Urinary bladder (tissue), 4 donors: ENCODE measurements at places on chromosomes 3 and 15.

GRCh38 chr3:179168918-179169317, 20.8 kb downstream of the PIK3CA start:
- no peak for DNase-seq

DNA sequence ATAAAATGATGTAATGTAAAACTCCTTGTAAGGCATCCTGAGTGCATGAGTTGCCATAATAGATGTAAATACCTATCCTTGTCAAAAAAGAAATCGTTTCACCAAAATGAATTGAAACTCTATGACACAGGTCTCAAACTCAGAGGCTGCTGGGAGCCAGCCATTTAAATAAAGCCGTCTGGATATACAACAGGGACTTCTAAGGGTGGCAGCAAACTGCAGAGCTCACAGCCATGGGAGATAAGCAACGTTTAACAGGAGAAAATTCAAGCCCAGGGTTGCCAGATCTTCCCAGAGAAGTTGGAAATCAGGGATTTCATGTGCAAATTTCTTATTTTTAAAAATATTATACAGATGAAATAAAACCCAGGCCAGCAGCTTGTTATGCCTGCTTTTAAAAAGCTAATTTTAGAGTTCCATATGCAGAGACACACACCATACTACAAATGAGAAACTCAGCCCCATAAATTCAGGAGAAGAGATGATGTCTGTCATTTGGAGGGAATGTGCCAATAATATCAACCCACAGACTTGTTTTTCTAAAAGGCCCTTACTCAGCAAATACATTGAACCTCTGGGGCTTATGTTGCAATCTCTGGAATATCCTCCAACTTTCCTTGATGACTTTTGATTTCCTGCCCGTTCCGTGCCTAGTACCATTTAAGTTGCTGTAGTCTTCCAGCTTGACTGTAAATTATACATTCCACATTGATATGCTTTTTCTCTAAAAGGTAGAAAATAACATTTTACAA, 75.6 kb downstream of the AQP9 start:
- DNase-seq = no peak

DNA sequence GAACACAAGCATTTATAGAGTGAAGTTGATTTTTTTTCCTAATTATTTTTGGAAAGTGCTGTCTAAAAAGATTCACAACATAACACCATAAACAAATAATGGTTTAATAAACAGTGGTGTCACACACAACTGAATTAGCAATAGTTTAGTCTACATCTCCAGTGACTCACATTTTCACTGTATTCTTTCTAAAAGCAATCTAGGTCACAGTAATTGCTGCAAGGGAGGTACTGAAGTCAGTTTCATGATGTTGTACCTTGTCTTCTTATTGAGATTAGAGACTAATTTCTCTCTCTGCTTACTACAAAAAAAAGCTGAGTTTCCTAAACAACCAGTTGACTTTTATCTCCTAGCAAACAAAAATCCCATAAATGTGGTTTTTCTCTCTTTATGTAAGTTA, 29.6 kb downstream of the PLSCR4 start:
- DNase-seq = no peak

GRCh38 chr15:85517086-85517485, 136.7 kb downstream of the AKAP13 start:
- DNase-seq = no peak

GRCh38 chr3:128950223-128950938, 43.5 kb downstream of the CFAP92 start:
- DNase-seq = no peak

GRCh38 chr15:50100486-50100885, 18.5 kb downstream of the ATP8B4 start:
- DNase-seq = no peak

DNA sequence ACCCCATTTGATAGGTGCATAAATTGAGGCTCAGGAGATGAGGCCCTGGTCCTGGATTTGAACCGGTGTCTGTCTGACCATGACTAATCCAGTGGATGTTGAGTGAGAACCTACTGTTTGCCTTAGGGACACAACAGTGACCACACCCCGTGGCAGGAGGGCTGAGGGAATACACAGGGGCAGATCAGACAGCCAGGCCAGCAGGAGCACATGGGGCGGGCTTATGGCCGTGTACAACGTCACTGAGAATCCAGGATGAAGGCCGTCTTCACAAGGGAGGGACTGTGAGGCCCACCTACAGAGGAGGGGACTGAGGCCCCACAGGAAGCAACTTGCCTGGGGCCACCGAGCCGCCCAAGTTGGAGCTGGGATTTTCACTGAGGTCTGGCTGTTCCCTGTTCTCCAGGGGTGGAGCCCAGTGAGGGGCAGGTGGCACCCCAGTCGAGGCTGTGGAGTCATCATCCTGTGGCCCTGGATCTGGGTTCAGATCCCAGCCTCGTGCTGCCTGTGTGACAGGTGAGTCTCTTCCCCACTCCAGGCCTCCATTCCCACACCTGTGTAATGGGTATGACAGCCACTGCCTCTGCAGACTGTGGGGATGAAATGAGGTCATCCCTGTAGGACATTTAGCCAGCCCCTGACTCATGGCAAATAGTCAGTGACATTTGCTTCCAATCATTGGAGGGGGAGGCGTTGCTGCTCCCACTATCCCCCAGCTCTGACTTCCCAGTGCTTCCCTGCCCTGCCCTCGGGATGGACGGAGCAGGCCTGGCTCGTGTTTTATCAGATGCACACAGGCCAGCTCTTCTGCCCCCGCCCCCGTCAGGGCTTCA, 6.3 kb upstream of the PLXND1 start:
- no peak for DNase-seq

DNA sequence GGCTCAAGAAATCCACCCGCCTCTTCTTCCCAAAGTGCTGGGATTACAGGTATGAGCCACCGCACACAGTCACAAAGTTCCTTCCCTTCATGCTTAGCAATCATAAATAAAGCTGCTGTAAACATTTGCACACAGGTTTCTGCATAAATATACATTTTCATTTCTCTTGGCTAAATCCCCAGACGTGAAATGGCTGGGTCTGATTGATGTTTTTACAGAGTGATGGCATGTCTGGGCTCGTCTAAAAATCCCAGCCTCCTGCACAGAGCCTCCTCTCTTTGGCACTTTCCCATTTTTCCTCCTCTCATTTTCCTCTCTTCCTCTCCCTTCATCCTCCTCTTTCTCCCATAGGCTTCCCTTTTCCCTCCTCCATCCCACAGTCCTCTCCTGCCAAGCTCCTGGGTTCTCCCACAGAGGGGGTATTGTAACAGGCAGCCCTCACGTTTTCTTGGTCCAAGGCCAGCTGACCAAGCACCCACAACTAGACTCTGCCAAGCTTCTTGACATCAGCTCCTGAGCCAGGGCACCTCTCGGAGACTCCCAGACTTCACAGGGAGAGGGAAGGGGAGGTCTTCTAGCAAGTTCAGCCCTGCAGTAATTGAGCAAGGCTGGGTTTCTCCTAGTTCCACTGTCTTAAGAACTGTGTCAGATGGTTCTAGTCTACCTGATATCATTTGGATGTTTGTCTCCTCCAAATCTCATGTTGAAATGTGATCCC, 10.5 kb upstream of the PLA2G4E start:
- DNase-seq = no peak

DNA sequence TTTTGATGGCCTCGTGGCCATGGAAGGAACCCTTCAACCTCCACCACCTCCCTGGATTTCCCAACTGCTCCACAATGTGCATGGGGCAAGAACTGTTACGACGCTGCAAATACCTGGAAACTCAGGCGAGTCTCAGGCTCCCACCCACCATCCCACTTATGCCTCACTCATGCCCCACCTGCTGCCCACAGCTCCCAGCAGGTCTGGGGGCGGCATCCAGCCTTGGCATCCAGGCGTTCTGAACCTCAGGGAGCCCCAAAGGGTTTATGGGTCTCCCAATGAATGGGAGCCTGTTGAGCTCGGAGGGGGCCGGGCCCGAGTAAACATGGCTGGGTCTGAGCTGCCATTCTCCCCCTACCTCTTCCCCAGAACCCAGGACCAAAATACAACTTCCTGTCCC, 2.0 kb upstream of the PTH1R start:
- DNase-seq = no peak

DNA sequence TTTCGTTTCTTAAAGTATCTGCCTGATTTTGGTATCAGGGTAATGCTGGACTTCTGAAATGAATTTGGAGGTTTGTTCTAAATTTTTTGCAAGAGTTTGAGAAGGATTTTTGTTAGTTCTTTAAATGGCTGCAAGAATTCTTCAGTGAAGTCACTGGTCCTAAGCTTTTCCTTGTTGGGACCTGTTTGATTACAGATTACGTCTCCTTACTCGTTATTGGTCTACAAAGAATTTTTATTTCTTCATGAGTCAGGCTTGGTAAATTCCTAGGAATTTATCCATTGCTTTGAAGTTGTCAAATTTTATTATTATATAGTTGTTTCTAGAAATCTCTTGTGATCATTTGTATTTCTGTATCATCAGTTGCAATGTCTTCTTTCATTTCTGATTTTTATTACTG, 196.0 kb downstream of the DPH6 start:
- no peak for DNase-seq

GRCh38 chr3:182111967-182112366, 400.2 kb downstream of the SOX2 start:
- no peak for DNase-seq

DNA sequence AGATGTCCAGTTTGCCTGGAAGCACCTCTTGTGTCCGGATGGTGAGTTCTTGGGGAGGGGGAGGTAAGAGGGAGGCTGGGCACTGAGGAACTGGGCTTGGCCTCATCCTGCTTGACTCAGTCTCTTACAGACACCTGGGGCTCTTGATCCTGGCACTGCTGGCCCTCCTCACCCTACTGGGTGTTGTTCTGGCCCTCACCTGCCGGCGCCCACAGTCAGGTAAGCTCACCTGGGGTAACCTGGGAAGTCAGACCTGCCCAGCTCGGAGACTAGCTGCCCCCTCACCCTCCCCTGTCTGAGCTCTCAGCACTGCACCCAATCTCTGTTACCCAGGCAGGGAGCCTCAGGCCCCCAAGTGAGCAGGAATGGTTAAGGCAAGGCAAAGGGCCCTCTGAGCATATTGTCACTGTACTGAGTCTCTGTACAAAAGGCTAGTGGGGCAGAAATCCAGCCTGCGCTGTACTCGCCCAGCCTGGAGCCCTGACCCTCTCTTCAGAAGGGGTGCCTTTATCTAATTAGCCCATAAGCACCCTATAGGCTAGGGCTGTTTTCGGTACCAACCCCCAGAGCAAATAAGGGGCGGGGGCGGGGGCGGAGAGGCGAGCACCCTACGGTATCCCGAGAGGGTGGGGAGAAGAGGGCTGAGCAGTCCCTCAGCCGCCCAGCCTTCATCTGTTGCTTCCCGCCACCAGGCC, 2.2 kb upstream of the IL17RC start:
- no peak for DNase-seq

DNA sequence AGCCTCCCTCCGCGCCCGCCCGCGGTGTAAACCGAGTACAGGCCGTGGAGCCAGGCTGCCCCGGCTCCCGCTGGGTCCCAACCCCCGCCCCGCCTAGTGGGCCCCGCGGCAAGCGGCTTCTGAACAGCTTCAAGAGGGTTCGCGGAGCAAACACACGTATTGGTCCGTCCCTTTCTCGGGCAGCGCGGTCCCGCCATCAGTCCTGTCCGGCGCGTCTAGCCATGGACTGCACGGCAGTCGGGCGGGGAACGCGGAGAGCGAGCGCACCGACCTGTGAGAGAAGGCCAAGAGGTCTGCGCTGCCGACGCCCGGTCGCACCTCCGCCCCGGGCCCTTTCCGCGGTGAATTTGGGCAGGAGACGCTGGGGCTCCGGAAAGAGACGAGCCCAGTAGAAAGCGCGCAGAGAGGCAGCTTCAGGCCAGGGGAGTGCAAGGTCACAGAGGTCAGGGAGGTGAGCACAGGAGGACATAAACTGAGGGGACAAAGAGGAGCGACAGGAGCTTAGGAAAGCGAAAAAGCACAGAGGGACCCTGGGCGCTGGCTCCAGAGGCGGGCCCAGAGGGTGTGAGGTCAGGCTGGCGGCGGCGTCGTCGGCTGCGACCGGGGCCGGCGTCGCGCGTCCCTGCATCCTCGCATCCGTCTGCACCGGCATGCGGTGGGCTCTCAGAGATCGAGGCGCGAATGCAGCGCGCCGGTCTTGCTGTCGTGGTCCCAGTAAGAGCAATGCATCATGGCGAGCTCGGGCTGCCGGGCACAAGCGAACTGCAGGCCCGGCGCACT, 1.8 kb downstream of the FOXL2 start:
- DNase-seq = no peak

- DNase-seq = no peak
These were observed 35.6 kb upstream of the FILIP1L start for GRCh38 chr3:100149713-100150415.

DNA sequence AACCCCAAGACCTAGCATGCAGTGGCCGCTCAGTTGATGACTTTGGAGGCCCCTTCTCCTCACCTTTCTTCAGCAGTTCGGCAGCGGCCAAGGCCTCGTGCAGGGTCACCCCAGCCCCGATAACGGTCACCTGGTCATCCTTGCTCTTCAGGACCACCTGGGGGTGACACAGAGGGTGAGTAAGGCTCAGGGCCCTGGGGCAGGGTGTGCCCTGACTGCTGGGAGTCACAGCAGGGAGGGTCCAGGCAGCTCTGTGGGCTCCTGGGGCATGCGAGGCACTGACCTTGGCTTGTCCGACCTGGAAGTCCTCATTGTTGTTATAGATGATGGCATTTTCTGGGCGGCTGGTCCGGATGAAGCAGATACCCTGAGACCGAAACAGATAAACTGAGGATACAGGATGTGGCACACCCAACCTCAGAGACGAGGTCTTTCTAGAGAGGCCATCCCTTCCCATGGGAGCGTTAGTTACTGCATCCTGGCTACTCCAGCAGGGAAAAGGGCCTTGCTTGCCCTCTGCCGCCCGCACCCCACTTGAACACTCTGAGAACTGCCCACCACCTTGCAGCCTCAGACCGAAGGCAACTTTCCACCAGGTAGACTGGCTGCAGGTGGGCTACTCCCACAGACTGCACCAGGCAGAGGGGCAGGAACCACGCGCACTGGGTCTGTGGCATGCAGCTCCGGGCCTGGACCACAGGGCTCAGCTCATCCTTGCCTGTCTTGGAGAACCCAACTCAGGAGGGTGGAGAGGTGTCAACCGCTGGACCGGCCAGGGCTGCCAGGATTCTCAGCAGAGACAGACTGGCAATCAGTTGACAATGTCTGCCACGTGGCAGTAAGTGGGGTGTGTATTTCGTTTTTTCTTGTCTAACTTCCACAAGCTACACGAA, 27.6 kb downstream of the TKT start:
- no peak for DNase-seq

DNA sequence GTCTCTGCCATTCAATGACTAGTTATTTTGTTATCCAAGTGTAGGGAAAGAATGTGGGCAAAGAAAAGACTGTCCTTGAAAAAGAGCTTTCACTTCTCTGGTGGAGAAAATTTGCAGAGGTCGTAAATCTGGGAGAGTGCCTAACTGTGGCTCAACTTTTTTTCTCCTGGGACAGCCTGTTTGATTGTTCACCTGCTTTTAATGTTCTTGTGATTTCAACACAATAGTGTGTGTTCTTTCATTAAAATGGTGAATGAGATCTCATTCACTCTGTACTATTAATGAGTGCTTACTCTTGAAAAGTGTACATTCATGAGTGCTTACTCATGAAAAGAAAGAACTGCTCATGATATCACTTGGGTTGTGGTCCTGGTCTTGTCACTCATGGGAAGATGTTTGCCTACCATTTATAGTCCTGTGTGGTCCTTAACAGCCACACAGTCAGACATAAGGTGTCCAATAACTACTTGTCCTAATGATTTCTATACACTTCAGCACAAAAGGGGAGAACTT, 567.3 kb downstream of the GRM7 start:
- no peak for DNase-seq
